ENCODE measurements at places on chromosomes 2 and 18. TPM values are rescaled to one million over a fixed set of nuclear protein-coding genes. Genes with fewer than 3 reads are reported as not detected.

DNA sequence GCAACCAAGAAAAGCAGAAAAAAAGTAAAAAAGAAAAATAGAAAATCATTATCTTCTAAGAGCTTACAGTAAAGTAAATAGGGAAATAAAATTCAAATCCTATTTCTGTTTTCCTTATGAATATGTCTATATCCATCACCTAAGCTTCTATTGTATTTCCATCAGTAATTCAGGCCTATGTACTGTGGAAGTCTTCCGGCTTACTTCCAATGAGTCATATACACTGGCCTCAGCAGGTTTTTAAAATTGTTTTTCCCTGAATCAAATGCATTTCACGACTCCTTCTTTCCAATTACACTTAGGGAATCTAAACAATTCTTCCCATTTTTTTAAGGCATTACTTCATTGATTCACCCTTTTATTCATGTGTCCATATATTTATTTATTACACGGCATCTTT, 164.7 kb downstream of the CCDC102B start:
- no peaks in the 10 kb centered on the region for H3K36me3 ChIP-seq
- H3K27me3 ChIP-seq: no peaks in the 10 kb centered on the region
- peaks cover 10% of the 10 kb centered on the region for H3K4me1 ChIP-seq

- peaks cover 3% of the 10 kb centered on the region for H3K4me1 ChIP-seq
- no peaks in the 10 kb centered on the region for H3K27me3 ChIP-seq
- no peak overlapping the region for H3K4me3 ChIP-seq
- no peak overlapping the region for H3K27ac ChIP-seq
- H3K36me3 ChIP-seq: no peaks in the 10 kb centered on the region
These were observed 87.1 kb upstream of the RAB6C start for GRCh38 chr2:129892360-129892759.

DNA sequence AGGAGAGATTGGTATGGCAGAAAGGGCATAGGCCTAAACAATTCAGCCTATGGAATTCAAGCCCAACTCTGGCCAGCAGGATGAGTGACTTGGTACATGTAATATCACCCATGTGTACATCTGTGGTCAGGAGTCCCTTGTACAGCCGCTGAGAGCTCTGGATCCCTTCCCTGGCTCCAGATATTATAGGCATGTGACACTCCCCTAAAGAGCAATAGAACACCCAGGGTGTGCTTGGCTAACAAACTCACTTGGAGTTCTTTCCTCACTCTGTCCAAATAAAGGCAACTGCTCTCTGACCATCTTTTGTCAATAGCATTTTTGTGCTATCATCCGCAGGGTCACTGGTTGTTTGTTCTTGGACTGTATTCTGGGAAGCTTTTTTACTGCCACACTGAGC, 197.4 kb upstream of the NCKAP5 start:
- DNase-seq: no peak
- no peaks in the 10 kb centered on the region for H3K27me3 ChIP-seq
- H3K4me1 ChIP-seq: no peaks in the 10 kb centered on the region
- no peak overlapping the region for H3K4me3 ChIP-seq
- no peak overlapping the region for H3K27ac ChIP-seq

C1GALT1C1L gene
- polyA plus RNA-seq: 0.99 TPM

All from GM23338 (cell line).